Dermis blood vessel endothelial cell (primary cell): ENCODE measurements at places on chromosomes 6 and 20. TPM values are rescaled to one million over a fixed set of nuclear protein-coding genes. Genes with fewer than 3 reads are reported as not detected.

SLC35D3 gene
- total RNA-seq: not detected in 2 replicates

GRCh38 chr6:17486680-17487079 lies 93.3 kb downstream of the CAP2 start:
- DNase-seq: no peak

GRCh38 chr6:140044626-140045025 lies 670.2 kb upstream of the CITED2 start:
- no peak for DNase-seq

GRCh38 chr20:57601211-57601570 lies 19.0 kb downstream of the ZBP1 start:
- no peak for DNase-seq

DNA sequence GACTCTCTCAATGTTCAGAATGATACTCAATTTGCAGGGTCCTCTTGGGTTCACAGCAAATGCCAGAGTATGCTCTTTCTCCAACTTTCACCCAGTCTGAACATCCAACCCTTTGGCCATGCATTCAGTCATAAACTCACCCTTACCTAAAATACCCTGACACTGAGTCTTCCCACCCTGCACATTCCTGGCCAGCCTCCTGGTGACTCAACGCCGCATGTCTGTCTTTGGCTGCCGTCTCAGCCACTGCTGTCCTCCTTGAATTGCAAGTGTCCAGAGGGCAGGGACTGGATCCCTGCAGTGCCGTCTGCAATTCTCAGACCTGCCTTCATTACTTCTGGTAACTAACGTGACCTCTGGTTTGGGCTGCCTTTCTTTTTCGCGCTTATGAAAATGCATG lies 593.4 kb downstream of the QKI start:
- DNase-seq: no peak

GRCh38 chr20:9677100-9677623 lies 161.7 kb downstream of the PAK5 start:
- DNase-seq: no peak

EFCAB8 gene
- under 0.01 and 0.05 TPM in 2 replicates for total RNA-seq

B3GALT4 gene
- 5.9 and 10.0 TPM in 2 replicates for total RNA-seq

HLA-E gene
- 717 and 1,065 TPM in 2 replicates for total RNA-seq

DNA sequence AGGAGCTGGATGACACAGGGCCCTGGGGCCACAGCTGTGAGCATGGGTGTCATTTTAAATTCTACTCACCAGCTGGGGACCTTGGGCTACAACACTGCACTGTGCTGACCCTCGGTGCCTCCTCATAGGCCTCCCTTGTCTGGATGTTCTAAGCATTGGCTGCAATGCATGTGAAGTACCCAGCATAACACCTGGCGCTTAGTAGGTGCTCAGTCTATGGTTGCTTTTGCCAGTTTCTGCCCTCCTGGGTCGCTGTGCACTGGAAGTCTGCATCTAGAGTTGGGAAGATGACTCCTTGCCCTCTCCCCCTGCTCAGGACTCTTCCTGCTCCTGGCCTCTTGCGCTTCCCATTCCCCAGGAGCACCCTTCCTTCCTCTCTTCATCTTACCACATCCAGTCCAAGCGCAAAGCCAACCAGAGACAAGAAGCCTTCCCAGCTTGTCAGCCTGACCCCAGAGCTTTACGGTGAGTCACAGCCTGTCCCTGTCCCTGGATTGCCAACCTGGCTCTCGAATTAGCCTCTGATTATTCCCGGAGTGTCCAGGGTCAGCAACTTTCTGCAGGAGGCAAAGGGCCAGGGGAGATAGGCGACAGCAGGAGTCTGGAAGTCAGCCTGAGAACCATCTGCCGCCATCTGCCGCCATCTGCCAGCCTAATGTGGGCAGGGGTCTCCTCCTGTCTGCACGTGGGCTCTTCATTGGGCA lies 8.8 kb downstream of the SLC13A3 start:
- DNase-seq: no peak

GRCh38 chr20:47315339-47316056 lies 41.0 kb downstream of the ZMYND8 start:
- DNase-seq: peak; percentile 79

- no peak for DNase-seq
Observed at GRCh38 chr6:64815718-64816117, 891.3 kb downstream of the EYS start.

CST5 gene
- not detected in 2 replicates for total RNA-seq

DNA sequence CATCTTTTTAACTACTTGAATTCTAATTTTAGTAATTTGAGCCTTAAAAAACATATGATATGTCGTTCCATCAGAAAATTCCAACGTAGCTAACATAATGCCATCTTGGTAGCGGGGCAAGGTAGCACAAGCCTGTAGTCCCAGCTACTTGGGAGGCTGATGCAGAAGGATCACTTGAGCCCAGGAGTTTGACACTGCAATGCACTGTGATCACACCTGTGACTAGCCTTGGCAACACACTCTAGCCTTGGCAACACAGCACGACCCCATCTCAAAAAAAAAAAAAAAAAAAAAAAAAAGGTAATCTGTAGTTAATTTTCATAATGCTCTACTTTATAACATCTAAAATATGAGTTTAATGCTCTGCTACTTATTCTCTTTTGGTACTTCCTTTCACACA lies 6.7 kb downstream of the BCLAF1 start:
- DNase-seq: no peak

- no peak for DNase-seq
Observed at GRCh38 chr6:22045261-22045912, 251.4 kb downstream of the PRL start.

DNA sequence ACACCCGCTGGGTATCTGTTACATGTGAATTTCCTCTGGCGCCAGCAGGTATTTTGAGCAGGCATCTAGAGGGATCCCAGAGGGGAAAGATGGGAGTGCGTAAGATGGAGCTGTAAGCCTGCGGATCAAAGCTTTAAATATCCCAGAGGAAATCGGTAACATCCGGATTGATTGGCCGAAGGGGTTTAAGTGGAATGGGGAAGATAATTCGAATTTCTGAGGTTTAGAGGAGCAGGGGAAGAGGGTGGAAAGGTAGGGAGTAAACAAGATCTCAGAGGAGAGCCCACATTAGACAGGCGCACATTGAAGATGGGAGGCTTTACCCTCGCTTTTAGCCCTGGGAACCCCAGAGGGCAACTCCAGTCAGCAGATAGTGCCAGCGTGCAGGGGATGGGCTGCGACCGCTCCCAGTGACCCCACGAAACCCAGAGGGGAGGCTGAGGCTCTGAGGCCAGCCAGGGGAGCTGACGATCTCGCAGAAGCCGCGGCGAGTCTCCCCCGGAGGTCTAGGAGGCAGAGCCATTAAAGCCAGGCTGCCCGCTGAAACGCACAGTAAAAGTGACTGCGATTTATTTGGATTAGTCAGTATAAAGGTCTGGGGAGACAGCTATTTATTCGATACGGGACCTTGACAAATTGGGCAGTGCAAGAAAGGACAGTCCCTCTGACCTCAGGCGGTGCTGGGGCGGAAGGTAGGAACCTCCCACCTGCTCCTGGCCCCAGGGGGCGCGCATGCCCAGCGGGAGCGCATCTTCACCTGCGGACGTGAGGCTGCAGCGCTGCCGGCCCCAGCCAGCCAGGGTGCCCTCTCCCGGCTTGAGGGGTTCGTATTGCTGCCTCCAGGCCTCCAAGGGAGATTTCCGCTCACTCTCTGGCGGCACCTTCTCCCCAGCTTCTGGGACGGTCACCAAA lies 34.3 kb upstream of the TCF21 start:
- DNase-seq: no peak

GRCh38 chr6:20118892-20119291 lies 93.4 kb downstream of the MBOAT1 start:
- no peak for DNase-seq

- no peak for DNase-seq
Observed at GRCh38 chr6:31081872-31082271, 30.5 kb downstream of the C6orf15 start.

- DNase-seq: no peak
Observed at GRCh38 chr6:81894788-81895271, 142.3 kb upstream of the TENT5A start.

CRIP3 gene
- 0.34 TPM in 1 of 2 replicates, not detected in the other for total RNA-seq

MEI4 gene
- under 0.01 TPM in 1 of 2 replicates, not detected in the other for total RNA-seq

GRCh38 chr6:107082045-107082444 lies 33.3 kb downstream of the BEND3 start:
- DNase-seq: no peak

- DNase-seq: peak; percentile 65
Observed at GRCh38 chr6:56902641-56903464, 52.1 kb upstream of the BEND6 start.

DNA sequence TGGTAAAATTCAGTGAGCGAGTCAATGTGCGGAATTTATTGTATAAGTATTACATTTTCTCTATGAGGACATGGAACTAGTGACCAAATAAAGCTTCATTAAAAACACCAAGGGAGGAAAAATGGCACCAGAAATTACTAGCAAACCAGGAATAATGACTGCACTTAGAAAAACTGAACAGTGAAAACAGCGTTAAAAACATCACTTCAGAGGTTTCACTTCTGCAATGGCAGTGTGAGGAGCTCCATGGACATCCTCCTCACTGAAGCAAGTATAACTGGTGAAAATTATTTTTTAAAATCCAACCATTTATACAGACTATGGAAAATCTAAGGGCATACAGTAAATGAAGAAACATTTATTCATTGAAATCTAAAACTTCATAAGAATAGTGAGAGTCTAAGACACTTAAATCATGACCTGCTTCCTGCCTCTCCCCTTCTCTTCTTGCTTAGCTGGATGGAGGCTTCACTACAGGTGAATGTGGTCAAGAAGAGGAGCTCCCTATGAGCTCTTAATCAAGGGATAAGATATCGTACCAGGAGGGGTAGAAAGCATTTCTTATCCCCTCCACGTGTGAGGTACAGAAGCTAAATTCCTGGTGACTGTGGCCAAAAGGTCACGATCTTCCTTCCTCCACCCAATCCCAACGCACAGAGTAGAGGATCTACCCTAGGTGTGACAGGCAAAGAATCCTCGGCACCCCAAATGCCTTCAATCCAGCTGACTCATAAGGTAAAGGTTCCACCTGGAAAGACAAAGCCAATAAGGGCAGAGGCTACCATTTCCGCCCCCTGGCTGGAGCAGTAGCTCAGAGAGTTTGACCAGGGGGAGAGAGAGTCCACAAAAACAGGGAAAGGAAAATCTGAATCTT lies 12.3 kb upstream of the ASF1A start:
- DNase-seq: no peak

LTA gene
- not detected in 2 replicates for total RNA-seq

- DNase-seq: no peak
Observed at GRCh38 chr6:42315259-42315990, 97.8 kb upstream of the MRPS10 start.

GRCh38 chr6:6747371-6747770 lies 158.9 kb downstream of the LY86 start:
- no peak for DNase-seq

DNA sequence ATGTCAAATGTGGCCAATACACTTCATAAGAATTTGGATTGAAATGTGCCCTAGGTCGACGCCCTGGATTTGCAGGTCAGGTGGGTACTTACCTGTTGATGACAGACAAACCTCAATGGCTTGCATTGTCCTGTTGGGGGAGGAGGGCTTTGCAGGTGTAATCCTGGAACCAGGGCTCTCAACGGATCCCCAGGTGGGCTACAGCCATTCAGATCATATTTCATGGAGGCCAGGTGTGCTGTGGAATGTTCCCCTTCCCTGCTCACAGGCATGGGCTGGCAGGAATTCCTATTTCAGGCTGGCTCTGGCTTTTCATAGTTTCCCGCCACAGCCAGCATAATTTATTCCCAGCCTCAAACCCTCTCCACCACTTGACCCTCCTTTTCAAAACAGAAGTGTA lies 254.7 kb downstream of the SMOC2 start:
- DNase-seq: no peak

DNA sequence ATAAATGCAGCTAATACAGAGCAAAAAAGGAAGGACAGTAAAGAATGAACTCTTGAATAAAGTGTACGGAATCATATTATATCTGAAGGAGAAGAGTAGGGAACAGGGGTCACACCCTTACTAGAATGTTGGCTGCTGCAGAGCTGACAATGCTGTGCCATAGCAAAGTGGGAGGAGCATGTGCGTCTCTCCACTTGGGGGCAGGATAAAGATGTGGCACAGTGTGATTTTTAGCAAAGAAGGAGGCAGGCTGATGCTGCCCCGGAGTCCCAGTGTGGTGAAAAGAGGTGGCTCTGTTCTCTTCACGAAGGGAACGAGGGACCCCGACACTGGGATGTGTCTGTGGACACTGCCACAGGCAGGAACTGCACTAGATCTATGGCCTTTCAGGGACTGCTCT lies 67.5 kb downstream of the INSM1 start:
- no peak for DNase-seq

DNA sequence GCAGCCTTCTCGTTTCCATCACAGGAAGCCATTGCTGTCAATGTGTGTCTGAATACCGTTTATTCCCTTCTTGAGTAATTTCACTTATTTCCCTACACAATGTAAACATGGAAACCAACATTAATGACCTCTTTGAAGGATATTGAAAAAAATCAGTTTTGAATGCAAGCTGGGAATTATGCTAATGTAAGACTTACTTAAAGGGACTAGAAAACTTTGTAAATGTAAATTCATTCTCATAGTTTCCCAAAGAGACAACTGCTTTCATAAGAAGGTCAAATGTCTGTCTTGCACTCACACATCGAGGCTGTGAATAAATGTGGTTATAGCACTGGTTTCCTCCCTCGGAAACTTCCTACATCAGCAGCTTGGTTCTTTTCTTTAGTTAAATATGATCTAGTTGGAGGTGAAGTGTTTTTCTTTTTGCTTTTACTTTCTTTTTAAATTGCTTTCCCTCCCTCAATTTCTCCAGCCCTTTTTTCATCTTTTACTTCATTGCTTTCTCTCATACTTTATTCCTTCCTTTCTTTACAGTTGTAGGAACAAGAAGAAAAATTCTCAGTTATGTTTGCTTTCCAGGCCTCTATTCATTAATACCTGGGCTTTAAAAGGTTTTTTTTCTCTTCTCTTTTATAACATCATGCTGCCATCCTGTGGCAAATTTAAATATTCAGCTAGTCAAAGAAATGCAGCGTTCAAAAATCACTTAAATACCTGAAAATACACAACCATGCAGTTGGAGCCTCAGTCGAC lies 108.3 kb downstream of the TNFAIP3 start:
- DNase-seq: peak; percentile 27

GRCh38 chr6:148700047-148700715 lies 46.6 kb upstream of the UST start:
- DNase-seq: no peak

GRCh38 chr6:46376562-46377061 lies 114.6 kb downstream of the RCAN2 start:
- DNase-seq: no peak

DNA sequence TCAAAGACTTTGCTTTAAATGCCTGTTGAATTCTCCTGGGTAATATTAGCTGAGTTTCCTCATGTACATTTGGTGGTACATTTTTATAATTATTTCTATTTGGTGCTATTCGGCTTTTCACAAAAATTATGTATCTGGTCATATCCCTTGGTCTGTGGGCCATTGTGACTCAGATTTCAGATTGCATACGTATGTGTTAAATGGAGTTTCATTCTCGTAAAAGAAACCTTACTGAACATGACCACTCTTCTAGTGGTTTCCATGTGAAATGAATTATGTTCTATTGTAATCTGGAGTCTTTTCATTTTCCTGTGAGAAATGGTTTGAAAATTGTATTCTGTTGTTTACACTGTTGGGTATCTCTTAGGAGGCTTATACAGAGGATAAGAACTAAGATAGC lies 386.2 kb upstream of the FLRT3 start:
- DNase-seq: no peak

KCNQ5 gene
- total RNA-seq: not detected in 2 replicates

ZSWIM1 gene
- total RNA-seq: 4.1 and 5.4 TPM in 2 replicates

ESR1 gene
- not detected in 2 replicates for total RNA-seq

ANKRD66 gene
- not detected in 2 replicates for total RNA-seq
